ENCODE measurements at places on chromosomes 1 and 21. TPM values are rescaled to one million over a fixed set of nuclear protein-coding genes. Genes with fewer than 3 reads are reported as not detected.

- H3K27ac ChIP-seq, result no peak overlapping the region
- H3K4me3 ChIP-seq, result no peak overlapping the region
- H3K4me1 ChIP-seq, result peaks cover 66% of the 10 kb centered on the region
- no peaks in the 10 kb centered on the region for H3K36me3 ChIP-seq
Measured at GRCh38 chr1:3674100-3675094, 22.1 kb downstream of the TP73 start.

Gene LCE3B
- not detected for total RNA-seq

- no peaks in the 10 kb centered on the region for H3K27me3 ChIP-seq
- no peaks in the 10 kb centered on the region for H3K4me1 ChIP-seq
- DNase-seq, result no peak
- H3K4me3 ChIP-seq, result no peak overlapping the region
- no peaks in the 10 kb centered on the region for H3K36me3 ChIP-seq
Measured at GRCh38 chr21:29267666-29268065, 31.1 kb upstream of the BACH1 start.

Gene AMY1C
- total RNA-seq, result not detected

DNA sequence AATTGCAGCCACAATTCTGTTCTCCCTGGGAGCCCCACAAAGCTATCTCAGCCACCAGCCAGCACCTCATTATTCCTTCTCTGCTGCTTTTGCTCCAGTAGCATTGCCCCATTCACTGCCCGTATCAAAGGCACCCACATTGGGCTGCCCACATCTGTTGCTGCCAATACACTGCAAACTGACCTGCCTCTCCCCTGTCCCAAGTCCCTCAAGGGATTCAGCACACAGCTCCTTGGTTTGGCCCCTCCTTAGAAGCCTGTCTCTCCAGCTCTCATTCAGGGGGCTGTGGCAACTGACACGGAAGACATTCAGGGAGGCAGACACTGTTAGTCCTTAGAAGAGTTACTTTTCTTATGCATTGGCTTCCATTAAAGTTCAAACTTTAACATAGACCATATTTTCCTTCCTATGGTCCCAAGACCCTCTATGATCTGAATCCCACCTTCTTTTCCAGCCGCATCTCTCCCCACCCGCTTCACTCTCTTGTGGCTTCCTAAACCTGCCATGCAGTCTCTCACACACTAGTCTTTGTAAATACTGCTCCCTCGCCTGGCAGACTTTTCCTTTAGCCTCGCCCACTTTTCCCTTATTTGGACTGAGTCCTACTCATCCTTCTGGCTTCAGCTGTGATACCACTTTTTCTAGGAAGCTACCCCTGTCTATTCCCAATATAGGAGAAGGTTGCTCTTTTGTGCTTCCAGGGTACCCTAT, 19.3 kb upstream of the KLHDC8A start:
- no peak overlapping the region for H3K4me3 ChIP-seq
- H3K36me3 ChIP-seq, result no peaks in the 10 kb centered on the region
- no peak for DNase-seq
- H3K27me3 ChIP-seq, result peaks cover 3% of the 10 kb centered on the region

Data from B cell (primary cell).